Stimulated activated CD4-positive, alpha-beta T cell treated with anti-CD3 and anti-CD28 coated beads, Interleukin-2, amount 100 ng/mL, for 48 hours (primary cell): ENCODE measurements at places on chromosomes 4 and X.

DNA sequence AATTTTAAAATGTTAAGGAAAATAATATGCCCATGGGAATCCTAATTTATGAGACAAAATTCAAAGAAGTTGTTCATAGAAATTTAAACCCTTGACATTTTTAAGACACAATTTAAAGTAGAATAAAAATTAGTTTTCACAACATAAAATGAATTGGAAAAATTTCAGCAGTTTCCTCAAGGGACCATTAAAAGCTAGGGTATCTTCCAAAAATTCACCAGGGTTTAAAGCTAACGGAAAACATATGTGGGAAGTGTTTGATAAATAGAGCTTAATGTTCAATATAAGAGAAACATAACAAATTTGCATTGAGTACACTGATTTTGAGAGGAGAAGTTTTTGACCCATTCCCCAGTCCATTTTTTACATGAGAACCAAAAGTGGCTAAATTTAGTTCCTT, 228.9 kb upstream of the TTC29 start:
- DNase-seq, result no peak

DNA sequence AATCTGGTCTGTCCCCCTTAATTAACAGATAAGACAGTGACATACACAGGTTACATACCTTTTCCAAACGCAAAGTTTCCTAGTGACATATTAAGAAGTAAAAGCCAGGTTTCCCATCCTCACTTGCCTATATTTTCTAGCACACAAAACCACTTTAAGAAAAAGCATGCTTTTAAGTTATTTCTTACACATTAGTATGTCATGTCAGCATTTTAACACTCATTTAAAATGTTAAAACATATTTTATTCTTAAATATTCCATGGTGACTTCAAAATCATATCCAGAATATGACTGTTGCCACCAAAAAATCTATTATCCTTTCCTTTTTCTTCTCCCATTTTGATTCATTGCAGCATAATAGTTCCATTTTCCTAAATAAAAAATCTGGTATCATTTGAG, 1830.2 kb downstream of the STIM2 start:
- DNase-seq, result no peak

DNA sequence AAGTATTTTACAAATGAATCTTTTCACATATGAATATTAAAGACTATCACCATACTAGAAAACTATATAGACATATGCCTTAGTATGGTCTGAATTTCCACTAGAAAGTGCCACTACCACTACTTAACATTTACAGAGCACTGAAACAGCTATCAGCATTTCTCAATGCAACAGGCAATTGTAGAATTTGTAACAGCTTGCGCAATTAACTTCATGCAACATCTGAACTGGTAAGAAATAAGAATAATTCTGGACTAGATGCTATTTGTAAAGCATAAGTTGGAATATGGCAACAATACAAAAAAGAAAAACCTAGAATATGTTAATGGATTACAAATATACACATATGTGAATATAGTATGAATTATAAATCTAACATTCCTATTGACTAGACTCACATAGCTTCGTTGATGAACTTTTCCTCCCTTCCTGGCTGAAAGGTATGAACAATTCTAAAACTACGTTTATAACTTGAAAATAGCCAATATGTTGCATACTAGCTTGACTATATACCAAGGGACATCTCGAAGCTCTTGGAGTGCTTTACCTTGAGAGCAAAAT, 82.0 kb downstream of the ATP8A1 start:
- no peak for DNase-seq

DNA sequence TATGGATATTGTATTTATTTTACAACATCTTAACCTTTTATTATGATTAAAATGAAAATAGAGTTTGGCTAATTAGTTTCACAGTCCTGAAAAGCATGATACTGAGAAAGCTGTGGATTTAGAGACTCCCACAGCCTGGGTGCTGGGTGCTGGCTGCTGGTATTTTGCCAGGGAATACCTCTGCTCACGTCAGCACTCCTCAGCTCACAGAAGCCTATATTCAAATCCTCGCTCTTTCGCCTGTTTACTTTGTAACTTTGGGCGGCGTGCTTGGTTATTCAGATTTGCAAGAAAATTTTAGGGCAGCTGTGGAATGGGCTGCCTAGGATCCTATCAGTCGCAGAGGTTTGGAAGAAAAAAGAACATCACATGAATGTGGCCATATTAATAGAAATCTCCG, 261.8 kb downstream of the DCTD start:
- DNase-seq, result no peak

DNA sequence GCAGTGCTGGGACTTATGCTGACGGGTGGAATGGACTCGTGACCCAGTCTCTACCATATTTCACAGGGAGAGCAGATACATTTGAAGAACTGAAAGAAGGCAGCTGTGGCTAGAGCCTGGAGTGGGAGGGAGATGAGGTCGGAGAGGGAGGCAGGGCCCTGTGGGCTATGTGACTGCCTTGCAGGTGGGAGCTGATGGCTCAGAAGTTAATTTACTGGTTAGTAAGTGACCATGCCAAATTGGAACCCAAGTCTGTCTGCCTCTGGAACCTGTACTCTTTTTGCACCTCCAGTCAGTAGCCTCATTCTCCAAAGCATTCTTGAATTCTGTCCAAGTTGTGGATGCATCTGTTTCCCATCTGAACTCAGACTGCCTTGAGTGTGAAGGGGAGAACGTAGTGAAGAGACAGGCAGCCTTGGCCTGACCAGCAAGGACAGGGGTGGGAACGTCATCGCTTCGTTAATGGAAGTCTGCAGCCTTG, 92.3 kb downstream of the REPS2 start:
- no peak for DNase-seq

DNA sequence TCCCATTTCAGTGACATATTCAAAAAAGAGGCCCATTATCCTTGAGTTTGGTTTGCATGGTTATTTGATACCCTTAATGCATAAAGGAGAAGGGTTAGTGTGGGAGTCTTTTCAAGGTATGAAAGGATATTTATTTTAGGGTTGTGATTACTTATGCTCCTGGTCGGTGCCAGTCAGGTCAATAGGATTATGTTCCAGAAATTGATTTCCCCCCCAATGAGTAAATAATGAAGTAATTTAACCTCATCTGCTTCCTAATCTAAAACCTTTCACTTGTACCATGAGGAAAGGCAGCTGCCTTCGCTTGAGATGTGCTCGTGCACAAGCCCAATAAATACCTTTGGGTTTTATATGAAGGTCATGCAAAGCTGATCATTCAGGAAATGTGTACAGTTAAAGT, 55.0 kb upstream of the NR0B1 start:
- DNase-seq, result no peak

- DNase-seq, result peak; percentile 69
Measured at GRCh38 chrX:154398668-154399526, 720 bp downstream of the RPL10 start.

DNA sequence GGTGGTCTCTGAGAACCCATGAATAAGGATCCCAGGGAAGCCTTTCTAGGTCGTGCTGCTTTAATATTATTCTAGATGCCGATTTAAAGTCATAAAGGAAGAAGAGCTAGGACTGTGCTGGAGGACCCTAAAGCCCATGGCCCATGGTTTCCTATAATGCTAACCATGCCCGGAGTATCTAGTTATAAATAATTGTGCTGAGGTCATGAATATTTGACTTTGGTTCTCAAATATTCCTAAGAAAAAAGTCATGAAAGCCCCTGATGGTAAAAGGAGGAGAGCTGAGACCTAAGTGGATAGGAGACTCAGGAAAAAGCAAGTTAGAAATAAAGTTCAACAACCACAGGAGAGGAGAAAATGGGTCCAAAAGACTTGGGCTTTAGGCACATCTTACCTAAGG, 132.0 kb downstream of the TBL1X start:
- DNase-seq, result no peak

GRCh38 chrX:139304471-139304870, 226.1 kb upstream of the F9 start:
- no peak for DNase-seq

GRCh38 chrX:153901753-153902140, 2.7 kb upstream of the AVPR2 start:
- DNase-seq, result no peak

- no peak for DNase-seq
Measured at GRCh38 chr4:89283226-89284009, 24.2 kb downstream of the GPRIN3 start.

GRCh38 chrX:17547658-17548057, 172.7 kb downstream of the NHS start:
- no peak for DNase-seq

- DNase-seq, result no peak
Measured at GRCh38 chrX:1283741-1284140, 15.1 kb downstream of the CSF2RA start.

DNA sequence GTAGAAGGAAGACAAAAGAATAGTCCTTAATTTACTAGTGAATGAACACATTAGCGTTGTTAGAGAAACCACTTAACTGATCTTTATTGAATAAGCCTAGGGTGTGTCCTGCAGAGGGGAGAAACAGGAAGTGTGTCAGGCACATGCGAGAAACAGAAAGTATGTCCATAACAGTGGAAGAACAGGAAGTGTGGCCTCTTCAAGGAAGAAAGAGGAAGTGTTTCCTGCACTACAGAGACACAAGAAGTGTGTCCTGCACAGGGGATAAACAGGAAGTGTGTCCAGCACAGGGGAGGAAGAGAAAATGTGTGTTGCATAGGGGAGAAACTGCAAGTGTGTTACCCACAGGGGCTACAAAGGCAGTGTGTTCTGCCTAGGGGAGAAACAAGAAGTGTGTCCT, 539.6 kb upstream of the PRKX start:
- no peak for DNase-seq

- DNase-seq, result no peak
Measured at GRCh38 chr4:130632731-130633604, 1537.0 kb downstream of the C4orf33 start.

- no peak for DNase-seq
Measured at GRCh38 chrX:152020888-152021287, 46.4 kb upstream of the GABRE start.

DNA sequence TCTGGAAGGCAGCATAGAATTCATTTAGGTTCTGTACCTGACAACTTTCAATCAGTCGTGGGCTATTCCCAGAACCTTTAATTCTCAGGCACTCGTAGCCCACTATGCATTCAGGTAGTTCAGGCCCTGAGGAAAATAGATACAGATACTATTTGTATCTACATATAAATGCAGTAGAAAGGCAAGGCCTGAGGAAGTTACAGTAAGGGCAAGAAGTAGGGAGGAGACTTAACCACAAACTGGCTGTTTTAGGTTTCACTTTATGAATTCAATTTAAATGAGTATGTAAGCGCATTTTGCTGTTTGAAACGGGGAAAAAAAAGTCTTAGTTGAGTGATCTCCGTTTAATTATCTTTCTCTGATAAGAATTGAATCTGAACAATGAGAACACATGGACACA, 529.4 kb upstream of the ATOH1 start:
- no peak for DNase-seq

GRCh38 chr4:1720163-1720983, 750 bp downstream of the TMEM129 start:
- peak; percentile 44 for DNase-seq

- DNase-seq, result no peak
Measured at GRCh38 chrX:110280954-110281353, 36.9 kb downstream of the AMMECR1 start.

- no peak for DNase-seq
Measured at GRCh38 chrX:107775000-107775733, 420 bp downstream of the TSC22D3 start.
